ENCODE measurements at places on chromosomes 2 and 18.
A peak's percentile ranks its signal among the peaks of the same experiment; 100 is the strongest.

GRCh38 chr2:46001741-46002506 lies 295.3 kb upstream of the EPAS1 start:
- no peak for DNase-seq

- DNase-seq = no peak
Measured at GRCh38 chr2:208792766-208793165, 386.2 kb downstream of the PTH2R start.

GRCh38 chr2:64137996-64138395 lies 6.2 kb downstream of the PELI1 start:
- DNase-seq = no peak

DNA sequence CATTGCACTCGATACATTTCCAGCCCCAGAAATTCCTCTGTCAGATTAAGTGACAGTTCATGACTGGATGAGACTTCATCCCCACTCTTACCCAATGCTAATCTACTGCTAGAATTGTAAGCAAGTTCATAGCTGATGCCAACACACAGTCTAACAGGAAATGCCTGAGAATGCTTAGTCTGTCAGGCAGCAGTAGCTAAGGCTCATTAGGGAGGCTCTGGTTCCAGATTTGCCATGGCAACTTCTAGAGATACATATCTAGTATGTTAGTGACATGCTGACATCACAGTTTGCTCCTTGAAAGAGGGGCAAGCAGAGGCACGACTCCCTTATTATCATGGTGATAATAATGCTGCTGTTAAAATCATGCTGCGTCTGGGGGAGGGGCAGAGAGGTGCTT lies 198.4 kb downstream of the RBM43 start:
- DNase-seq = no peak

GRCh38 chr2:120607506-120607905 lies 128.2 kb upstream of the GLI2 start:
- no peak for DNase-seq

- no peak for DNase-seq
Measured at GRCh38 chr18:45849529-45849928, 24.1 kb downstream of the SIGLEC15 start.

DNA sequence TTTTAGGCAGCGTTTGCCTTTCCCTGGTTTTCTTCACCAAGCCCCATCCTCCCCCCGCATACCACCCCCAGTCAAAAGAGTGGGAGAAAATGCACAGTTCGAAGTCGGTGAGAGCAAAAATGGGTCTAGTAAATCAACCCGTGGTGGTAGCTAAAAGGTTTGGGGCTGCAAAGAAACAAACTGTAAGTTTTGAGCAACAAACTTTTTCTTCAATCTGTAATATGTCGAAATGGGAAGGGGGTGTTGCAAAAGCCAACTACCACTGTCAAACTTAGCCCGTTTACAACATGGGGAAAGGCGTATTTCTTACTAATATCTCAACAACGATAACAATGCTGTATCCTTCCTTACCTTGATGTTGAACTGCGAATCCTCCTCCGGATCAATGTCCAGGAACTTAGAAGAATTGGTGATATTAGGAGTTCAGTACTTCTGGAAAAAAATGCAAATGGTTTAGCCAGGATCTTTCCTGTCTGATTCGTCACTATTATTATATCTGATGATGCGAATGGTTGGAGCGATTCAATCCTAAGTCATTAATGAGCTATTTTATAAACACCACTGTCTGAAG lies 2.4 kb upstream of the SATB2 start:
- DNase-seq = peak; percentile 28

DNA sequence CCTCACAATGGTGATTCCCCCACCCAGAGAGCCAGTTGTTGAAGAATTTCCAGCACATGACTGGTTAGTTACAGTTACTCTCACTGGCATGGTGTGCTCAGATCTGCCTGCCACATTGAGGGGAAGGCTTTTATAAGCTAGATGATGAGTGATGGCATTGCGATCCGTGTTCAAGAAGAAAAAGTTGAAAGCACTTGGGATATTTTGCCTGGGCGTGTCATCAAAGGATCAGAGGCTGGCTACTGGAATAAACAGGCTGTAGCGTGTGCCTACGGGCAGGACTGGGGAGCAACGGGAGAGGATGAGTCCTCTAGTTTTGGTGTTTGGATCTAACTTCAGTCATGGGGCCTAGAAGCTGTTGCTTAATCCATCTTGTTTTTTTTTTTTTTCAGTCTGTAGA lies 175.0 kb downstream of the SETBP1 start:
- DNase-seq = no peak

DNA sequence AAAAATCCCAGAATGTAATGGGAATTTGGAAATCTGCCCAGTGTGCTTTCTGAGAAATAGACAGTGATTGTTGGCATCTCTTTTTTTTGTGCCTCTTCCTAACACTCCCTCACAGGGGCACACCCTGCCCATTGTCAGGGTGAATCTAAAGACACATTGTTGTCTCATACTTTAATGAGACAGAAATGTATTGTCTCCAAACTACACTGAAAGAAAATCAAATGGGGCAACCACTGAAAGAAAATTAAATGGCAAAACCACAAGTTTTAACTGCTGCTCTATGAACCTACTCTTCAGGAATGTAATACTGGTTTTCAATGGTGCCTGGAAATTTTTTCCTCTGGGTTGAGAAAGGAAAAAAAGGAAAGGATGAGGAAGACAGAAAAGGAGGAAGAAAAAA lies 43.2 kb upstream of the GLS start:
- no peak for DNase-seq

- no peak for DNase-seq
Measured at GRCh38 chr2:218546012-218546411, 22.1 kb downstream of the USP37 start.

GRCh38 chr2:7044253-7045250 lies 127.3 kb downstream of the RNF144A start:
- DNase-seq = peak; percentile 48

All from Kasumi-1 (cell line).